ENCODE measurements at places on chromosomes 12 and 14.

DNA sequence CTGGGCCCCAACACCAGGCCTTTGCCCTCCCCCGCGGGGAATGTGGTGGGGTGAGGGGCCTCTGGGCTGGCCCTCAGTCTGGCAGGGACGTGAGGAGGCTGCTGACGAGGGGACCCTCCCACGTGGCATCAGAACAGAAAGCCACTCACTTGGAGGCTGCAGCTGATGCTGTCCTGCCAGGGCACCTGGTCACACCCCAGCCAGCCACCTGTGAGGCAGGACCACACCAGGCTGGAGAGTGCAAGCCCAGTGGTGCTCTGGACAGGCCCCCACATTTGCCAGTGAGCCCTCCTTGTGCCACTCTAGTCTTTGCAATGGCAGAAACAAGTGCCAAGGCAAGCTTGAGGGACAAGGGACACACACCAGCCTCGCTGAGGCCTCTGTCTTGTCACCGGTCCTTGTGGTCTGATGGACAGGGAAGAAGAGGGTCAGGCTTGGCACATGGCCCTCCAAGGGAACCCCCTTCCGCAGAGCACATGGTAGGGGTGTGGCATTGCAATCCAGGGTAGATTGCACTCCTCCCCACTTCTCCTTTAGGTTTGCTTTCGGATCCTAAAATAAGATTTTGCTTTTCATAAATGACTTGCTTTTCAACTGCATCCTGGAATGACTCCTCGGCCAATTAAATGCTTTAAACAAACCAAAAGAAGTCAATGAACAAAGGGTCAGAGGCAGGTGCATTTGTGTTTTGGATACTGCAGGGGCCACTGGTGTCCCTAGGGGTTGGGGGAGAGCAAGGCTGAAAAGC lies 53.7 kb downstream of the CCDC88C start:
- DNase-seq = no peak

DNA sequence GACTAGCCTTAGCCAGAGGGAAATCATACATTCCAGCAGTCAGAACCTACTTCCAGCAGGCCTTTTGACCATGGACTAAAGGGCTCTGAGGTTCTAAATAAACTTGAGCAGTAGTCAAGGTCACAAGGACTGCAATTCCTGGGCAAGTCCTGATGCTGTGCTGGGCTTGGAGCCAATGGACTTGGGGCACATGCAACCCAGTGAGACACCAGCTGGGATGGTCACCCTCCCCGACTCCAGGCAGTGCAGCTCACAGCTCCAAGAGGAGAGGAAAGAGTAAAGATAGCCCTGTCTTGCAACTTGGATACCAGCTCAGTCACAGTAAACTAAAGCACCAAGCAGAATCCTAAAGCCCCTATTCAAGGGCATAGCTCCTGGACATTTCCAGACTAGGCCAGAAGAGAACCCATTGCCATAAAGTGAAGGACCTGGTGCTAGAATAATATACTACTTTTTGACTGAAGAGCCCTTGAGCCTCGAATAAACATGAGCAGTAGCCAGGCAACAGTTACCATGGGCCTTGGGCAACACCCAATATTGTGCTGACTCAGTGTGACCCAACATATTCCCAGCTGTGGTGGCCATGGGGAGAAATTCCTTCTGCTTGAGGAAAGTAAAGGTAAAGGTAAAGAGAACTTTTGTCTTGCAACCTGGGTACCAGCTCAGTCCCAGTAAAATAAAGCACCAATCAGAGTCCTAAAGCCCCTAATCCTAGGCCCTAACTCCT lies 226.2 kb upstream of the CLEC14A start:
- DNase-seq = peak; percentile 46

DNA sequence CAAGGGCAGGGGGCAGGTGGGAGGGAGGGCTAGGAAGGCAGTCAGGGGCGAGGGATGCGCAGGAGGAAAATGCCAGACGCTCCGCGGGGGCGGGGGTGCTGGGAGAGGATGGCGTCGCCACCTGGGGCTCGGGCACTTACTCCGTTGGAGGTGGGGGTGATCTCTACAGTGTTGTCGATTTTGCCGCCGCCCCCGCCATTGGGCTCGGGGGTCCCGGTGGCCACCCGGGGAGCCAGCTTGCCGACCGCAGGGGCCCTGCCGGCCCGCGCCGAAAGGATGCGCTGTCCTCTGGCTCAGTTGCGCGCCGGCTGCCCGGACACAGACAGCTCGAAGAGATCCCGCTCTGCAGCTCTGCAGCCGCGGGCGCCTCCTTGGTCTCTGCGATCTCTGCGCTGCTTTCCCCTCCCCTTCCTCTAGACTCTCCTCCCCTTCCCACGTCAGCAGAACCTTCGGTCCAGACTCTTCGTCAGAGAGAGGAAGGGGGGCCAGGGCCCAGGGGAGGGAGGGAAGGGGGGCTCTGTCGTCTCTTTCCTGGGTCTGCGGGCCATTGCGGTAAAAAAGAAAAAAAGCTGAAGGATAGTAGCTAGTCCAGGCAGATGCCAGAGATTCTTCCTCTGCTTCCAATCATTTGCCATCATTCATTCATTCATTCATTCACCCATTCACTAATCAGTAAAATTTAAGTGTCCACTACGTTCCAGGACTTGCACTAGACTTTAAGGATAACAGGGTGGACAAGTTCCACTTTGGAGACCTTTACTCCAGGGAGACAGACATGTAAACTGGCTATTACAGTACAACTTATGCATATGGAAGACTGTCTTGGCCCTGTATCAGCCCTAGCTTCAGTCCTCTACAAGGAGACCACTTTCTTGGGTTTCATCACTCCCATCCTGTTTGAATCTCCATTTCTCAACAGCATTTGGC lies at the start of gene SLC22A17:
Gene SLC22A17 (minus strand): TSS at position 382 of the 927 bp plus-strand sequence.
- peak; percentile 91 for DNase-seq

- no peak for DNase-seq
These were observed 229.4 kb downstream of the CHST11 start for GRCh38 chr12:104686196-104686595.

DNA sequence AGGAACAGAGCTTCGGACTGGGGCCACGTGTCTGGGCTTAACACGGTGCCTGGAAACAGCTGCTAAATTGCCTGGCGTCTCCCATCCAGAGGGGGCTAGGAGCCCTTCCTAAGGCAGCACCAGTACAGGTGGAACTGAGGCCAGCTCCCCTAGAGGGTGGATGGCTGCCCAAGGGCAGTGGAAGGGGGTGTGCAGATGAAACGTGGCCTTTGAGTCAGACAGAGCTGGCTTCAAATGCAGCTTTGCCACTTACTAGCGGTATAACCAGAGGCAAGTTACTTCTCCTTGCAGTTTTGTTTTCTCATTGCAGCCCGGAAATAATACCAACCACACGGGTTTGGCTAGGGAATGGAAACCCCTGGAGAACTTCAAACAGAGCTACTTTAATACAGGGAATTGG lies 59.3 kb upstream of the SLC24A4 start:
- no peak for DNase-seq

DNA sequence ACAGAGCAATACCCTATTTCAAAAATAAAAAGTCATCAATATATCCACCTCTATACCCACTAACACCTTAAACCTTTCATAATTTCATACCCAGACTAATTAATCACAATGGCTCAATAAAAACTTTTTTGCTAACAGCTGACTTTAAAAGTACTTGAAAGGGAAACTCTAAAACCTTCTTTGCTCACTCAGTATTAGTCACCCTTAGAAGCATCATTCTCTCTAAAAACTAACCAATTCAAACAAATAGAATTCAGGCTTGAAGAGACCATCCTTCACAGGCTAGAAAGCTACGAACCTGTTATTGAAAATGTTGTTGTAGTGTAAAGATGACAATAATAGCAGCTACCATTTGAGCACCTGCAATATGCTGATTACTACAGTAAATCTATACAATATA lies 37.2 kb downstream of the HECTD1 start:
- DNase-seq = no peak

GRCh38 chr14:59123531-59123930 lies 64.9 kb upstream of the DAAM1 start:
- no peak for DNase-seq

- DNase-seq = peak; percentile 84
These were observed 31.5 kb downstream of the EPS8 start for GRCh38 chr12:15757553-15758255.

DNA sequence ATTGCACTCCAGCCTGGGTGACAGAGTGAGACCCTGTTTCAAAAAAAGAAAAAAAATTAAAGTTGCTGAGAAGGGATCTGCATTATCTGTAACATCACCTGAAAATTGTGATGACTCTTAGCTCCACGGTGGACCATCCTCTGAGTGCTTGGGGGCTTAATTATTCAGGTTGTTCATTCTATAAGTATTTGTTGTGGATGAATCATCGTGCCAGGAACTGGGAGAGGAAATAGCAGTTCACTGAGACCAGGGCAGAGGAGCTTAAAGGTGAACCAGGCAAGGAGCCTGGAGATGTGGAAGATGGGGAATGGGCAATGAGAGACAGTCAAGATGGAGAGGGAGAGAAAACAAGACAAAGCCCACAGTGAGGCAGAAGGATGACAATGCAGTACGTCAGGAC lies 25.5 kb upstream of the GSC start:
- DNase-seq = no peak

DNA sequence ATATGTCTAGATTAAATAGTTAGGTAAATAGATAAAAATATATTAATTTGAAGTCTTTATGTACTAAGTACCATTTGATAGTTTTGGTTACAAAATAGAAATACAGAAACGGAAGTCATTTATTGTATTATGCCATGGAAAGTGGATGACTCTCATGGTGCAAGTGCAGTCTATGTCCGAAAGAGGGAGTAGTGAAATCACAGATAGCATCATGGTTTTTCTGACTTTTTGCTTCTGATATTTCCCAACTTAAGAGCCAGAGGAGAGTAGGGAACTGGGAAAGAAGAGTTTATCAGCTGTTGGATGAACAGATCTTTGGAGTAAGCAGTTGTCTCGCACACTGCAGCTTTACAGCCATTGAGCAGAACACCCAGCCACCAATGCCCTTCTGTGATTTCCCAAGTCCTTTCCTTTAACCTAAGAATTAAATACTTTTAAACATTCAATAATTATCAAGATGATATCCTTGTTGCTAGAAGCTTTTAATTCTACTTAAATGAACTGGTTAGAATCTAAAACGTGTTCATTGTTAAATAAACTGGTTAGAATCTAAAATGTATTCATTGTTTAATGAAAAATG lies 18.4 kb upstream of the SRGAP1 start:
- DNase-seq = no peak

- DNase-seq = no peak
These were observed 10.9 kb downstream of the LGALS3 start for GRCh38 chr14:55139696-55140509.

DNA sequence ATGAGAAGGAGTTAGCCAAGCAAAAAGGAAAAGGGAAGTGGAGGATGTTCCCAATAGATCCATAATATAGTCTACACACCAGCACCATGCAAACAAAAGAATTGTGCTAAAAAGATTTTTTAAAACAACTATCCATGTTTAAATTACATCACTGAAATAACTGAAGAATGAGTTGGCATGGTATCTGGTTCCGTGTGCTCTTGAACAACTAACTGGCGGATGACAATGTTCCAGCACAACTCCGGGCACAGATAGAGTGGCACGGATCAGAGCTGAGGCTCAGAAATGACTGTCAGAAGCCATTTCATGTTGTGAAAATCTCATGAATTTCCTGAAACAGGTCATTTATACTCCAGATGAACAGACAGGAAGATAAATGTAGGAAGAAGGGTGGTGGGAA lies 153.1 kb downstream of the HMGA2 start:
- peak; percentile 19 for DNase-seq

DNA sequence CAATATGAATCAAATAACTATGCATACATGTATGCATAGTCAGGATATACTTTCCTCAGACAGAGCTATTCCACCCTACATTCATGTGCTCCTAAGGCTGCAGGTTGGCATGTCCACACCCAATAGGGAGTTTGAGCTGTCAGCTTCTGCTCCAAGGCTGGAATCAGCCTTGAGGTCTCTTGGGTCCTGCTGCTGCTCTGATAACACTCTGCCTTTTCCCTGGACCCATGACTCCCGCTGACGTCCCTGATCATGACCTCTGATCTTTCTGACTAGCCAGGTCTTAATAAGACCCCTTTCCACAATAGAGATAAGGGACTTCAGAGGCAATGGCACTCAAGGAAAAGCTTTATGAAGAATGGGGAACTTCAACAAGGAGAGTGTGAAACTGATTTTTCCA lies 5.7 kb downstream of the PITPNM2 start:
- no peak for DNase-seq

DNA sequence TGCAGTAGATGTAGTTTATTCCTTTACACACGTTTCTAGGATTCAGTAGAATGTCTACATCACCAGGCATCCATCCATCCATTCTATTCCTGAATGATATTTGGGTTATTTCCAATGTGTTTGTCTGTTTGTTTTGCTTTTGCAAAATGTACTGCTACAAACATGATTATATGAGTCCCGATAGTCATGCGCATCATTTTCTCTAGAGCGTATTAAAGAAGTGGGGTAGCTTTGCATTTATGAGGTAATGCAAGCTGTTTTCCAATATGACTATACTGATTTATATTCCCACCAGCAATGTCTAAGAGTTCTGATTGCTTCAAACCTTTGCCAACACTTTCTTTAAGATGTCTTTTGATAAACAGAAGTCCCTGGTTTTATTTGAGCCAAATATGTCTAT lies 253.2 kb downstream of the NOVA1 start:
- no peak for DNase-seq

DNA sequence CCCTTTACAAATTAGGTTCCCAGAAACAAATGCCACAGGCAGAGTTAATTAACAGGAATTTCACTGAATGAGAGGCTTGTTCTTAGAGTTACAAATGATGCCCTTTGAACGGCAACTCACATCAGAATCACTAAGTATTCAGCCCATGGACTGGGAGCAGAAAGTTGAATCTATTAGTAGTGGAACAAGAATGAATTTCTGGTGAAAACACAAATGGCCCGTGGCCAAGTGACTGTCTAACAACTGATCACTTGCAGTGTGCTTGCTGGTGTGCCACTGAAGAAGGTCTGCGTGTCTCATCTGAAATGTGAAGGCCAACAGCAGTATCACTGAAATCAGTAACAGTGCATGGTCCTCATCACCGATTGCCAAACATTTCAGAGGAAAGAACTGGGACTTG lies 893.4 kb upstream of the TMEM132C start:
- no peak for DNase-seq

DNA sequence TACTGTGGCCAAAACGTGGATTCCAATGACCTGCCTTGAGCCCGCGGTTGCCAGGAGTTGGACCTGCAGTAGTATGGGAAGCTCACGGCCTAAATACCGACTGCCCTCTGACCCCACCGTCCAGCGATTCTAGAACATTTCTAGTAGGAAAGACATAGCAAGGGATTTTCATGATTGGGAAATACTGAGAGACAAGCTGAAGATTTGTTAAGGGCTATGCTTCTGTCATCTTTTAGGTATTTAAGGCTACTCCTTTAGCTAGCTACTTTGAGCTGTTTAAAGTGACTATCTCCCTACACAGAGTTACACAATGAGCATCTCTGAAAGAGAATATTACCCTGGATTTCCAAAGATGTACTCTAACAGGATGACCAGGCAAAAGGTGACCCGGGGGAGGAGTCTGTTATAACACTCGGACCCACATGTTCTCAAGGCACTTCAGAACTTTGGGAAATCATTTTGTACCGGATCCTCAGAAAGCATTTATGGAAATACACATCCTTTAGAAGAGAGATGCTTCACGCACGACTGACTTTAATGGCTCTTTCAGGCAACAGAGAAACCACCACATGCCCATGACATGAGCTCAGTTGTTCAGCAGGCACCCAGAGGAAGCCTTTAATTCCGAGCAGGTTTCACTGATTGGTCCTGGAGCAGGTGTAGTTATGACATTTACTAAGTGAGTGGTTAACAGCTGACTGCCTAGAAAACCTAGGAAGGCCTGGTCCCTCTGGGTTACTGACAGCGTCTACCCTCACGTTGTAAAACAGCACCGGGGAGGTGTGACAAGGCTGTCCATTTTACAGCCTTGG lies 4.2 kb downstream of the BAG5 start:
- DNase-seq = peak; percentile 97

Data from trophoblast cell (in vitro differentiated cells and primary cell).